ENCODE measurements at places on chromosomes 11 and 22.

GRCh38 chr11:17528181-17528691, 16.0 kb downstream of the USH1C start:
- no peak for DNase-seq

GRCh38 chr11:44456544-44457300, 108.7 kb upstream of the CD82 start:
- DNase-seq: no peak

DNA sequence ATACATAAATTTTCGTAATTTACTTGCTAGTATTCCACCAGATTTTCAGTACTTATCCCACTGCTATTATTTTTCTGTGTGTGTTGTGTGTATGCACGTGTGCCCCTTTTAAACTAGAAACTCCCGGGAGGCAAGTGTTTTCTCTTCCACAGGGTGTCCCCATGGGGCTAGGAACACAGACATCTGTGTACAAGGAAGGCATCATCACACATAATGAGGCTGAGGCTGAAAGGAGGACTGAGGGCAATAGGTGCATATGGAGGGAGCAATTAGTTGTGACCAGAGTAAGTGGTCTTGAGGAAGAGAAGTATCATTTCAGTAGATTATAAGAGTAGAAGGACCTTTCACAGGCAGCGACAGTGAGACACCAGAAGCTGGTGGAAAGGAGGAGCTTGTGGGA, 2.1 kb upstream of the DPAGT1 start:
- DNase-seq: no peak

GRCh38 chr11:46520971-46521745, 72.7 kb downstream of the AMBRA1 start:
- no peak for DNase-seq

GRCh38 chr22:27881421-27881820, 37.6 kb downstream of the PITPNB start:
- no peak for DNase-seq

GRCh38 chr11:35579557-35580396, 38.5 kb upstream of the FJX1 start:
- no peak for DNase-seq

- no peak for DNase-seq
Measured at GRCh38 chr11:11451501-11452005, 98.5 kb upstream of the CSNK2A3 start.

GRCh38 chr11:120054753-120055045, 83.2 kb downstream of the TRIM29 start:
- no peak for DNase-seq

All from forelimb muscle (tissue), 1 donor.